WERI-Rb-1 (cell line): ENCODE measurements at places on chromosomes 16 and 17.

DNA sequence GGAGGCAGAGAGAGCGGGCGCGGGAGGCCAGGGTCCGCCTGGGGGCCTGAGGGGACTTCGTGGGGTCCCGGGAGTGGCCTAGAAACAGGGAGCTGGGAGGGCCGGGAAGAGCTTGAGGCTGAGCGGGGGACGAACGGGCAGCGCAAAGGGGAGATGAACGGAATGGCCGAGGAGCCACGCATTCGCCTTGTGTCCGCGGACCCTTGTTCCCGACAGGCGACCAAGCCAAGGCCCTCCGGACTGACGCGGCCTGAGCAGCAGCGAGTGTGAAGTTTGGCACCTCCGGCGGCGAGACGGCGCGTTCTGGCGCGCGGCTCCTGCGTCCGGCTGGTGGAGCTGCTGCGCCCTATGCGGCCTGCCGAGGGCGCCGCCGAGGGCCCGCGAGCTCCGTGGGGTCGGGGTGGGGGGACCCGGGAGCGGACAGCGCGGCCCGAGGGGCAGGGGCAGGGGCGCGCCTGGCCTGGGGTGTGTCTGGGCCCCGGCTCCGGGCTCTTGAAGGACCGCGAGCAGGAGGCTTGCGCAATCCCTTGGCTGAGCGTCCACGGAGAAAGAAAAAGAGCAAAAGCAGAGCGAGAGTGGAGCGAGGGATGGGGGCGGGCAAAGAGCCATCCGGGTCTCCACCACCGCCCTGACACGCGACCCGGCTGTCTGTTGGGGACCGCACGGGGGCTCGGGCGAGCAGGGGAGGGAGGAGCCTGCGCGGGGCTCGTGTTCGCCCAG is 1.2 kb upstream of the CBX4 start:
- peak; percentile 54 for DNase-seq

DNA sequence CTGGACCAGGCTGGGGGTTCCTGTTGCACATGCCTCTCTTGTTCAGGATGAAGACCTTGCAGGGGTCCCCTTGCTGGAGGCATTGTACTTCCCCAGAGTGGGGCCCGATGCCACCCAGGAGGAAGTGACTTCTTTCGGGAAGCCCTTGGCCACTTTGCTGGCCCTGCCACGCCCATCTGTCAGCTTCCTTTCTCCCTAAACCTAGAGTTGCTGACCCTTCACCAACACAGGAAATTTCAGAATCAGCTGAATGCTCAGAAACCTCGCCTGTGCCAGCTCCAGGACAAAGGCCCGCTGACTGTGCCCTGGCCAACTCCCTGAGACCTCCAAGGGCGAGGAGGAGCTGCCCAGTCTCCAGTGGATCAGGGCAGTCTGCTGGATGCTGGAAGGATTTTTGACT is 26.7 kb downstream of the WNT9B start:
- DNase-seq, result no peak

DNA sequence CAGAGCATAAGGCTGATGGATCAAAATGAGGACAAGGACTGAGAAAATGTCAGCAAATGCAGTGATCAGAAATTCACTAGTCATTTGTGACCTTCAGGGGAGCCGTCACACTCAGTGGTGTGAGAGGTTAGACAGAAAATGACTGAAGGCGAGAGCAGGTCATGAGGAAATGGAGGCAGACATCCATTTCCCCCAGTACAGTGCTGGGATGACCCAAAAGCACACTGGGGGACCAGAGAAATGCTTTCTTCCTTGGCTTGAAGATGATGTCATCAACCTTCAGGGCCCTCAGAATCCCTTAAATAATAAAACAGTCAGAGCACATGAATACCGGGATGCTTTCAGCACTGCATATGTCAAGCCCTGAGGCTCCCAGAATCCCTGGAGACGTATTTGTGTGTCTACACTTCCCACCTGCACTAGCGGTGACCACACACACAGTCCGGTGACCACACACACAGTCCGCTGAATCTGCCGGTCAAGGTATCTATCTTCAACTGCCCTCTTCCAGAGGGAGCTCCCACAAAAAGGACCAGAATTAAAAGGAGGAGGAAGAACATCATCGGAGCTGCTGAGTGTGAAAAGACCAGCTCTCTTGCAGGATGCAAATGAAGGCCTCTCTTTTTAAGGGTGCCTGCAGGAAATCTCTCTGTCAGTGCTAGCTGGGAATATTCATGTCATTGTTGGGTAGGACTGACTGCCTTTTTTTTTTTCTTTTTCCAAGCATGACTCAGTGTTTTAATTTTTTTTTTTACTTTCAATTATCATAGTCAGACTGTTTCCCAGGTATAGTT is 8.2 kb downstream of the UBE2O start:
- no peak for DNase-seq

DNA sequence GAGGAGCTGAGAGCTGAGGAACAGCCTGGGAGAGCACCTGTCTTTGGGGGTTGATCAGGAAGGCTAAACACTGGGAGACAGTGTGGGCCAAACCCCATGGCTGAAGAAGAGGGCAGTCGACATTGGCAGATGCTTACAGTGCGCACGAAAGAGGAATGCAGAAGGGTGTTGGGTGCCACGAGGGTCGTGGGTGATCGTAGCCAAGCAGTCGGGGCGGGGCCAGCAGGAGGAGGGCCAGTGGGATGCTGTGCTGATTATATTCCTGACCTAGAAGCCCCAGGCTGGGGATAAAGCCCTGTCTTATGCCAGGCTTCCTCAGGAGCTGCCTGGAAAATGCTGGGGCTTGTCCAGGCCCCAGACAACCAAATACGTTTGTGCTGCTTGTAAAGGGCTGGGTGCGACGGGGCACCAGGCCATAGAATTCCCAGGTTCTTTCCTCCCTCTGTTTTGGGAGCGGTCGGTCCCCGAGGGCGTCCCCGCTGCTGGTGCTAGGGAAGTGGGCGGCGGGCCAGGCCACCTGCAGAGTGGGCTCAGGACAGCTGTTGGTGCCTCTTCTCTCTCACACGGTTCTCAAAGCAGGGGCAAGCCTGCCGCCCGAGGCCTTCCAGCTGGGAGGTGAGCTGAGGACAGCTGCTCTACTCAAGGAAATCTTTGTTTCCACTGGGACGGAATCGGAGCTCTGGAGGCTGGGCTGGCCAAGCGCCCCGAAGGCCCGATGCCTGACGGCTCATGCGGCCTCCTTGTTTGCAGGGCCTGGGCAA is 10.0 kb downstream of the C1QTNF1 start:
- DNase-seq, result peak; percentile 71

DNA sequence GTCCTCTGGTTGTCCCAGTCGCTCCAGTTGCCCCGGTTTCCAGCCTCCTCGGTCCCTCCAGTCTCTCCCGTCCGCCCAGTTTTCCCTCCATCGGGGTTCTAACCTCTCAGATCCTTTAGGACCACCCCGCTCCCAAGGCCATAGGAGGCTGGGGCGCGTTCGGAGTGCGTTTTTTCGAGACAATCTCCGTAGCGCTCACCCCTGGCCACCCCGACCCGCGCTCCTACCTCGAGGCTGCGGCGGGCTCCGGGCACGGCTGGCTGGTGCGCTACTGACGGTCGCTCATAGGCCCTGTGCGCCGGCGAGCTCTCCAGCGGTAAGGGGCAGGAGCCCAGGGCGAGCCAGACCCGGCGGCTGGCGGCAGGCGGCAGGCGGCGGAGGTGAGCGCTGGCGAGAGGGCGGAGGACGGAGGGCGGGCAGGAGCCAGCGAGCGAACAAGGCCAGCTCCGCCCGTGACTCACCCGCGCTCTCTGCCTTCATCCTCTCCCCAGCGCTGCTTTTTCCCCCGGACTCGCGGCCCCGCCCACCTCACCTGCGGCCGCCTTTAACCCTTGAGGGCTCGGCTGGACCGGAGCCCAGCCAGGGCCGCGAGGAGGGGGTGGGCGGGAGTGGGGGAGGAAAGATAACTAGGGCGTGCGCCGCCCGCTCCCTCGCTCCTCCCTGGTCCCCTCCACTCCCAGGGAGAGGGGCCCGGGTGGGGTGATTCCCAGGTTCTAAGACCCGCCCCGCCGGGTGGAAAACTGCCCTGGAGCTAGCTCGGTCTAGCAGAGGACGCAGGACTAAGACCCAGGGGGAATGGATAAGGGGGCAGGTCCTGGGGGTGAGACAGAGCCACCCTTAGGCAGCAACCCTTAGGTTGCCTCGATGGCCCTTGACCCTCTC is at the start of gene SP6:
TSS of gene SP6 (minus strand) at position 472 of the 882 bp plus-strand sequence. CDS start 2,734 bp downstream, outside the sequence.
- DNase-seq, result peak; percentile 90

- DNase-seq, result peak; percentile 86
These were observed 7.3 kb upstream of the TRPV2 start for GRCh38 chr17:16407911-16408588.

- DNase-seq, result peak; percentile 66
These were observed 20.0 kb downstream of the HS3ST3B1 start for GRCh38 chr17:14320734-14321475.

- DNase-seq, result no peak
These were observed 22.3 kb downstream of the NPTX1 start for GRCh38 chr17:80453998-80454556.

- DNase-seq, result no peak
These were observed 3.2 kb downstream of the UTS2R start for GRCh38 chr17:82374626-82375331.

DNA sequence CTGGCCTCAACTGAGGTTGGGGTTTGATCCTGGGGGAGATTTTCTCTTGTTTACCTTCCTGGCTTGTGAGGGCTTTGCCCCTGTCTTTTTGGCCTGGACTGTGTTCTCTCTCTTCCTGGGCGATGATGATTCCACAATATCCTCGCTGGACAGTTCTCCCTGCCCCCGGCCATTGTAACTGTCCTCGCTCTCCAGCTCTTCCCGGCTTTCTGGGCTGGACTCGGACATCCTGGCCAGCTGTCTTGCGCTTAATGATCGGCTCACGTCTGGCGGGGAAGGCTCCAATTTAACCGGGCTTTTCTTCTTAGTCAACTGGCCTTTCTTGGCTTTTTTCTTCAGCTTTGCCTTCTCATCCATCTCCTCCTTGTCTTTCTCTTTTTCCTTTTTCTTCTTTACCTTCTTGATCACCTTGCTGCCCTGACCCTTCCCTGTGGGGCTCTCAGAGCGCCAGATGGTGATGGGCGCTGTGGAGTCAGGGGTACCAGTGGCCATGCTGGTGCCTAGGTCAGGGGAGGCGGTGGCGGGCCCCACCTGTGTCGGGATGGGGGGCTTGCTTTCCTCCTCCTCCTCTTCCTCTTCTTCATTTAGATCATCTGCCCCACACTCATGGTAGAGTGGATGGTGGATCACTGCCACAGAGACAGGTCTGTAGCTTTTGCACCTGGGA is 8.0 kb downstream of the PROCA1 start:
- peak; percentile 59 for DNase-seq
